ENCODE measurements at places on chromosomes 11 and 22.

DNA sequence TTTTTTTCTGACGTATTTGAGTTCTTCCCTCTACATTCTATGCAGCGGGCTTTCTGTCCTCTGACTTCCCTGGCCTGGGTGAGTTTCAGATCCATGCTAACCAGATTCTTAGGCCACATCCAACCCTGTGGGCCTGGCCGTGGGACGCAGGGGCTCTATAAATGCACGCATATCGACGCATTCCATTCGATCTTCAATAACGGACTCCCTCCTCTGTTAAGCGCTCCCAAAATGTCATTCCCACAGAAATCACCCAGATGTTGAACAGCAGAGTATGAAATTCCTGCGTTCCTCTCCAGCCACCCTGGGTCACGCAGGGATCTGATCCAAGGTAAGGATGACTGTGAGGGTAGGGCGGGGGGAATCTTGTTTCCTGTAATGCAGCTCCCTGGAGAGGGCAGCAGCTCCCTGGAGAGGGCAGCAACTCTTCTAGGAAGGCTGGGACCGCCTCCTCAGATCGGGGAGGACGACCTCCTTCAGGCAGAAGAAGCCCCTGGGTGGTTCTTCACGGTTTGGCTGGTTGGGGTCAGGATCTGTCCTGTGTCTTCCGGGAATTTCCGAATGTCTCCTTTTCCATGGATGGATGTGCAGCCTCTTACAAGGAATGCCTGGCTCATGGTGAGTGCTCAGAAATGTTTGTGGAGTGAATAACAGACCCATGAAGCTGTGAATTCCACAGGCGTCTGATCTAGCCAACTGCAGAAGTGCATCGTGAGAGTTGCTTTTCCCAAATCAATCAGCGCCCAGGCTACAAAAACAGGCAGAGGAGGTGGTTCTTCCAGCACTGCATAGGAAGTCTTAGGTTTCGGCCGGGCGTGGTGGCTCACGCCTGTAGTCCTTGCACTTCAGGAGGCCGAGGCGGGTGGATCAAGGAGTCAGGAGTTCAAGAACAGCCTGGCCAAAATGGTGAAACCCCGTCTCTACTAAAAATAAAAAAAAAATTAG is 12.2 kb downstream of the MRGPRD start:
- no peak for DNase-seq

GRCh38 chr11:128488471-128488870 is 98.9 kb downstream of the ETS1 start:
- DNase-seq, result no peak

- no peak for DNase-seq
These were observed 47.2 kb downstream of the MYO7A start for GRCh38 chr11:77175021-77175842.

GRCh38 chr11:61603667-61604066 is 22.8 kb upstream of the SYT7 start:
- DNase-seq, result no peak

DNA sequence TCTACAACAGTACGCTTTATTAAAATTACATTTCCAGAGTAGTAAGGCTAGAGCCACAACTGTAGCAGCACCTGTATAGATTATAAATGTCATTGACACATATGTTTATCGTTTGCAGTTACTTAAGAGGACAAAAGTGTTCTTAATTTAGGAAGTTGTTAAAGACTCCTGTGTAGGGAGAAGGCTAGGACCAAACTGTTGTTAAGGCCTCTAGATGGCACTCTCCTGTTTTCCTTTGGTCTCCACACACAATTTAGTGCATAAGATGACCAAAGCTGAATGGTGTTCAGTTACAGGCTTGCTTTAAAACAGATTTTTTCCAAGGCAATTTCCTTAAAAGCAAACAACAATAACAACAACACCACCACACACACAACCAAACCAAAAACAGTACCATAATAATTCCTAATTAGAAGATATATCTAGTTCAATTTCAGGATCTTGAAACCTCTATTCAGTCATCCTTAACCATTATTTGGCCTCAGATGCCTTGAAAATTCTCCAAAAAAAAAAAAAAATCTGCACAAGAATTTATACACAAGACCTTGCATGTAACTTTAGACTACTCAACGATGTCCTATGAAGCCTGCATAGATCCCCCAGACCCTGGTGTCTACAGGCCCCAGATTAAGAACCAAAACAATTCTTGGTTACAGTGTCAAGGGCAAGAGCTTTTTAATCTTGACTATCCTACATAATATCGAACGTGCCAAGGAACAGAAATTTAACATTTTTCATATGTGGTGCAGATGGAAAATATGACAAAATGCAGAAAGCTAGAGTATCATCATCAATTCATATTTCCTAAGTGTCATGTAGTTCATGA is 42.6 kb upstream of the APOA1 start:
- DNase-seq, result no peak

- DNase-seq, result no peak
These were observed 191.1 kb upstream of the DDI1 start for GRCh38 chr11:103845331-103845730.

GRCh38 chr11:2566223-2567025 is 121.6 kb downstream of the KCNQ1 start:
- DNase-seq, result no peak

- no peak for DNase-seq
These were observed 12.7 kb upstream of the MSANTD2 start for GRCh38 chr11:124812876-124813275.

DNA sequence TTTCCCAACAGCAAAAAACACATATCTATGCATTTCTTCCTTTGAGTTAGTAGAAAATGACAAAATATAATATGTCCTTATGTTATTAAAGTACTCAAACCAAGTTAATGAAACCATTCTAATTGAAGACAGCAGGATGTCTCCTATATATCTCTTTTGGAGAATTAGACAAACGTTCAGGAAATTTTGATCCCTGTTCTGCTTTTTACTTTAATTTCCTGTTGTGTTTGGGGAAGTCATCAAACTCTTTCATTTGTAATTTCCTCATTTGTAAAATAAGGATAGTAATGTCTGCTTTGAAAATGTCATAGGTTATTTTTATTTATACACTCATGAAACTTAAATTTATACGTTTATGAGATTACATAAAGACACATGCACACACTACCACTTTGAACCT is 281.8 kb upstream of the ANO5 start:
- DNase-seq, result no peak

- DNase-seq, result no peak
These were observed 347.0 kb upstream of the SYN3 start for GRCh38 chr22:33405194-33405593.

- DNase-seq, result no peak
These were observed 372.0 kb upstream of the LUZP2 start for GRCh38 chr11:24124876-24125275.

DNA sequence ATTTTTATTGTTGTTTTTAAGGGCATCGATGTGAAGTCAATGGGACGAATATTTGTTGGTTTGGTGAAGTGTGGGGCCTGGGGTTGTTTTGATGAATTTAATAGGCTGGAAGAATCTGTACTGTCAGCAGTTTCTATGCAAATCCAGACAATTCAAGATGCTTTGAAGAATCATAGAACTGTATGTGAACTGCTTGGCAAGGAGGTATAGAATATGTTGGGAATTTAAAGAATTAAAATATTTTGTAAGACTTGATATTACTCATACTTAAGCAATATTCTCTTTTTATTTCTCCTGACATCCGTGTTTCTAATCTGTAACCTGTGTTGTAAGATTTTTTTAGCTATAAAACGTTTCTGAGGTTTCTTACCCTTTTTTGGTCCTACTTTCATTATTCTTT is 61.6 kb downstream of the DYNC2H1 start:
- no peak for DNase-seq

DNA sequence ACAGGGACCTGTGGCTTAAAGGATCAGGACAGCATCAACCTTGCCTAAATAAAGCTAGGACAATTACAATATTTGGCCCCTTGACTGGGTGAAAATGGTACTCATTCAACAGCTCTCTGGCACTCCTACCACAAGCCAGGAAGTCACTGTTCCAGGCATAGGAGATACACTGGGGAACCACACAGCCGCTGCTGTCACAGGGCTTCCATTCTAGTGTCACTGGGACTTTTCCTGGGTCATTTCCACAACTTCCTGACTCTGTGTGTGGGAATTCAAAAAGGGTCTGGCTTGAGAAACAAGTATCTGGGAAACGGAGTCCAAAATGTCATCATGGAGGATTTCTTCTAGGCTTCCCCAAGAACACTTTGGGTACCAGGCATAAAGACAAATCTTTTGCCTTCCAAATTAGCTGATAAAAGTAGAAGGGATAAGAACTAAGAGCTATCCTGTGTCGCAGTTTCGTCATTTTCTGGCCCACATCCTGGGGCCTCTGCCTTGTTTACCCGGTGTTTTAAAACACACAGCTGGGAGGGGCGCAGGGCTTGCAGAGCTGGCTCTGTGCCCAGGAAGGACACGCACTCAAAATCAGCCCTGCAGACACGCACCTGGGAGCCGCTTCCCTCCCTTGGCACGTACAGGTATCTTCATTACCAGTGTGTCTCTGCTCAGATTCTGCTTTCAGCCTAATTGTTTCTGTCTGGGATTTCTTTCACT is 38.0 kb downstream of the TMEM45B start:
- no peak for DNase-seq

DNA sequence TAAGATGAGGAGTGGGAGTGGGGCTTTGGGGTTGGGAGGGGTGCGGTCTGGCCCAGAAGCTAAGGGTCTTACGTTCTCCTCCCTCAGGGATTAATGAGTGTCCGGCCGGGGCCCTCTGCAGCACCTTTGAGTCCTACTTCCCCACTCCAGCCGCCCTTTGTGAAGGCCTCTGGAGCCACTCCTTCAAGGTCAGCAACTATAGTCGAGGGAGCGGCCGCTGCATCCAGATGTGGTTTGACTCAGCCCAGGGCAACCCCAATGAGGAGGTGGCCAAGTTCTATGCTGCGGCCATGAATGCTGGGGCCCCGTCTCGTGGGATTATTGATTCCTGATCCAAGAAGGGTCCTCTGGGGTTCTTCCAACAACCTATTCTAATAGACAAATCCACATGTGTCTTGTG is 4.0 kb downstream of the FOLR3 start:
- DNase-seq, result no peak

DNA sequence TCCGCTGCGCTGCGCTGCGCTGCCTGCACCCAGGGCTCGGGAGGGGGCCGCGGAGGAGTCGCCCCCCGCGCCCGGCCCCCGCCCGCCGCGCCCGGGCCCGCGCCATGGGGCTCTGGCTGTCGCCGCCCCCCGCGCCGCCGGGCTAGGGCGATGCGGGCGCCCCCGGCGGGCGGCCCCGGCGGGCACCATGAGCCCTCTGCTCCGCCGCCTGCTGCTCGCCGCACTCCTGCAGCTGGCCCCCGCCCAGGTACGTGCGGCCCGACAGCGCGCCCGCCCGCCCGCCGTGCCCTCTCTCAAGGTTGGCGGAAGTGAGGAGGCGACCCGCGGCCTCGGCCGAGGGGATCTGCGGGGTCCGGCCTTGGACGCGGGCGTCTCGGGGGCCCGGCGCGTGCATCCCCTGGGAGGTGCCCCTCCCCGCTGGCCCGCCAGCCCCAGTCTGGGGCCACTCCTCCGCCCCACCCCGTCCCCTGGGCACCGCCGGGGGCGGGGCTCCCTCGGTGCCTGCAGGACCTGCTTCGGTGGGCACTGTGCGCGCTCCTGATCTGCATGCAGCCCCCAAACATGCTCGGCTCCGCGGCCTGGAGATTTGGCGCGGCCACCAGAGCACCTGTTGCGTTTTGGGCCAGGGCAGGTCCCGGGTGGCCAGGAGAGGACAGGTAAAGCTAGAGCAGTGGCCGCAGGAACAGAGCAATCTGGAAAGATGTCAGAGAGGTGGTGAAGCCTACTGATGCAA is 429 bp downstream of the VEGFB start:
- no peak for DNase-seq

- no peak for DNase-seq
These were observed 19.1 kb downstream of the KCNC1 start for GRCh38 chr11:17753641-17754040.

DNA sequence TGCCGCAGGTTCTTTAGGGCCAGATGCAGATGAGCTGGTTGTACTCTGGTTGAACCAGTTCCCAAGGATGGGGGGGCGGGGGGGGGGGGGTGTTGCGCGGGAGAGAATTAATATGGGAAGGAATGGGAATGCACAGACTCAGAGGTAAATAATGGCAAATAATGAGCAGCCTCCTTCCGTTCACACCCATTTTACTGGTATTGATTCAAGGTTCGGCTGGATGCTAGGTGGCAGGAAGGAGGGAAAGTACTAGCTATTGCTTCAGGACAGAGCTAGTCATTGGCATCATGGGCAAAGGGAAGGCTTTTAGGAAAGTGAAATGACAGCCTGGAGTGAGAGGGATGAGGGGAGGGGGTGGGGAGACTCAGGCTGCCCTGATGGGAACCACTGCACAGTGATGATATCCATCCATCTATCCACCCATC is at the start of gene VSTM5:
Gene VSTM5, minus strand, starts transcription at position 25 of the 425 bp plus-strand sequence. CDS start 116 bp downstream, outside the sequence.
- DNase-seq, result no peak

DNA sequence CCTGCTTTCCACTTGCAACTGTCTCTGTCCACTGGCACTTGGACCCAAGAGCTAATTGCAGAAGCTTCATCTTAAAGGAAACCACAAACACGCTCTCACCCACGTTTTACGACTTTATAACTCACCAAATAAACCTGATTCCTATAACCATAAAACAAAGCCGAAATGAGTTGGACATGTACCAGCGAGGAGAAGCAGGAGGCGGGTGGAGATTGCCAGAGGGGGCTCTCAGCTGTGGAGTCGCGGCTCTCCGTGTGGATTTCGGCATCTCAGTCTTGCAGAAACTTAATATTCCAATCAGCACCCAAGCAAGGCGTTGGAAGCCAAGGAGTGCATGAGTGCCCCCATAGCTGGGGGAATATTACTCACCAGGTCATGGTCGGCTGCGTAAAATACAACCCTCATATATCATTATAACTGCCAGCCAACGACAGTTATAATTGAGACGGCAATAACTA is 483.6 kb downstream of the MN1 start:
- DNase-seq, result no peak

DNA sequence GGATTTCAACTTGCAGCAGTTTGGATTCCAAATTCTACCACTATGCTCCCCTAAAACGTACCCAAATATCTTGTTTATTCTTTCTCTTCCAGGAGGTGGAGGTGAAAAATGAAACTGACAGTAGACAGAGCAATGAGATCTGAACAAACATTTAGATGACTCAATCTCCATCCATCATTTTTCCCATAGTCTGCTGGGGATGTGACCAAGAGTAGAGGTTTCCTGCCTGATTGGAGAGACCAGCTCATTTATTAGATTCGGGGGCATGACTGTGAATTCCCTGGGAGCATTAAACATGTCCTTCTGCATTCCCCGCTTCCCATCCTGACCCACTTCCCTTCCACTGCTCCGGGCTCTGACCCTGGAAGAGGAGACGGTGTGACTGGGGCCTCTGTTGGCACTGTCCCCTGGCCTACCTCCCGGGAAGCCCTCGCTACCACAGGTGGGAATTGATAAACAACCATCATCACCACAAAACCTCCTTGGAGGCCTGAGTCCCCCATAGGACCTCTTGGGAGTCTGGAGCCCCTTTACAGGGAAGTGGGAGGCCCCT is 20.3 kb downstream of the DKK3 start:
- DNase-seq, result no peak

- no peak for DNase-seq
These were observed 190.0 kb downstream of the ETS1 start for GRCh38 chr11:128397362-128397761.

GRCh38 chr22:32446321-32446720 is 17.9 kb downstream of the BPIFC start:
- DNase-seq, result no peak
